Stimulated activated CD4-positive, alpha-beta T cell treated with anti-CD3 and anti-CD28 coated beads, TNF-alpha, amount 100 ng/mL, for 24 hours (primary cell): ENCODE measurements at places on chromosomes 5 and 9.
A peak's percentile ranks its signal among the peaks of the same experiment; 100 is the strongest.

DNA sequence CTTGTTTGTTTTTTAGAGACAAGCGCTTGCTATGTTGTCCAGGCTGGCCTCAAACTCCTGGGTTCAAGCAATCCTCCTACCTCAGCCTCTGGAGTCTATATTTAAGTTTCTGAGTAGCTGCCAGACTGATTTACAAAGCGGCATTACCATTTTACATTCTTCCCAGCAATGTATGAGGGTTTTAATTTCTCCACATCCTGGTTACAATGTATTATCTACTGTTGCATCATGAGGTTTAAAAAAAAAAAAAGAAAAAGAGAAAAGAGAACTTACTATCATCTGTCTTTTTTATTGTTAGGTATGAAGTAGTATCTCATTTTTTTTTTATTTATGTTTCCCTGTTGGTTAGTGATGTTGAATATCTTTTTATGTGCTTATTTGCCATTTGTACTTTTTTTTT, 18.9 kb upstream of the CLINT1 start:
- no peak for DNase-seq

GRCh38 chr9:125428060-125428901, 166.7 kb downstream of the GAPVD1 start:
- DNase-seq: peak; percentile 19

- no peak for DNase-seq
Measured at GRCh38 chr5:112189391-112189790, 229.7 kb downstream of the EPB41L4A start.

- no peak for DNase-seq
Measured at GRCh38 chr5:38445374-38446028, 110.9 kb downstream of the LIFR start.

DNA sequence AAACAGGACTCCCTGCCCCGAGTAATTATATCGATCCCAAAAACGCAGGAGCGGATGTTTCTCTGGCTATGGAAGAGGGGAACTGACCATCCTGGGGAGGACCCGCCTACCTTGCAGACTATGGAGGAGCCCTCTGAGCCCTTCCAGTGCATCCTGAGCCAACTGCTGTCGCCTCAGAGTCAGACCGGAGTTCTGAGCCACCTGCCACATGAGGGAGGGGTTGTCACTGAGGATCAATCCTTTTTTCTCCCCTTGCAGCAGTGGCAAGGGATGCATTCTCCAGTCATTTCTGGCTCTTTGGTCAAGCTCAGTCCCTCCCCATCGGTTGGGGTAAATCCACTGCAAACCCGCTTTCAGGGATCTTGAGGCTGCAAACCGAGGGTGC, 709 bp downstream of the FANCG start:
- DNase-seq: no peak

GRCh38 chr9:33468215-33468730, 5.5 kb downstream of the NOL6 start:
- DNase-seq: no peak

DNA sequence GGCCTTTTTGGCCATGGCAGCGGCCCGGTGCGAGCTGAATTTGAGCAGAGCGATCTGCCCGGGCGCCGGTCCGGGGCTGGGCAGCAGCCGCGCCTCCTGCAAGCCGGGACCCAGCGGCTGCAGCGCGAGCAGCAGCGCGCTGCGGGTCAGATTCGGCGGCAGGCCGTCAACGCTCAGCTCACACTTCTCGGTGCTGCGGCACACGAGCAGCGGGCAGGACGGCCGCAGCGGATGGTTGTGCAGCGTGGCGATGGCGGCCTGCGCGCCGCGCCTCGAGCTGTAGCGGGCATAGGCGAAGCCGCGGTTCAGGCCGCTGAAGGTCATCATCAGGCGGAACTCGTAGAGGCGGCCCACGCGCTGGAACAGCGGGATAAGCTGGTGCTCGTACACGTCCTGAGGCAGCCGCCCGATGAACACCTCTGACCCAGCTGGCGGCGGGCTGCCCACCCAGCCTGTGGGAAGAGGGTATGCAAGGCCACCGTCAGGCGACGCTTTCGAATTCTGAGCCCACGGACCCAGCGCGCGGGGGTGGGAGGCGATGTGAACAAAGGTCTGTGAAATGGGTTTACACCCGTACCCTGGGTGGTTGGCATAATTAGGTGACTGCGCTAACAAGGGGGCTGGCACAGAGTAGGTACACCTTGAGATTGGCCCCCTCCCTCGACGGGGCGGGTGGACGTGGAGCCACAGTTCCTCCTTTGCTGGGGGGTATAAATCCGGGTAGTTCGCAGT, 755 bp downstream of the DND1 start:
- no peak for DNase-seq
